DMS53 (cell line): ENCODE measurements at places on chromosomes 16 and 17.
A peak's percentile ranks its signal among the peaks of the same experiment; 100 is the strongest.

DNA sequence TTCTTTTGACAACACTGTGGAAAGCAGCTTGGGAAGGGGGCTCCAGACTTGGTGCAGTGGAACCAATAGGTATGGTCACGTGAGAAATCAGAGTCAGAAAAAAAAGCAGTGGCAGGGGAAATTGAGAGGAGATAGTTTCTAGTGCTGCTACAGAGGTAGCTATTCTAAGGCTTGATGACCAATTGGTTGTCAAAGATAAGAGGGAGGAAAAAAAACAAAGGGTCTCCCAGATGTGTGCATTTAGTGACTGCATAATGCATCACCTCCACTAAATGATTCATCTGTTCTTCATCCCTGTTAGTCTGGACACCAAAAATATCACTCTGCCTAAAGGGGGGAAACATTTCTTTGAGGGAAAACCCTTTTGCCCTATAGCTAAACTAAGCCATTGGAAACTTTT is 56.5 kb downstream of the PIGL start:
- DNase-seq: no peak

DNA sequence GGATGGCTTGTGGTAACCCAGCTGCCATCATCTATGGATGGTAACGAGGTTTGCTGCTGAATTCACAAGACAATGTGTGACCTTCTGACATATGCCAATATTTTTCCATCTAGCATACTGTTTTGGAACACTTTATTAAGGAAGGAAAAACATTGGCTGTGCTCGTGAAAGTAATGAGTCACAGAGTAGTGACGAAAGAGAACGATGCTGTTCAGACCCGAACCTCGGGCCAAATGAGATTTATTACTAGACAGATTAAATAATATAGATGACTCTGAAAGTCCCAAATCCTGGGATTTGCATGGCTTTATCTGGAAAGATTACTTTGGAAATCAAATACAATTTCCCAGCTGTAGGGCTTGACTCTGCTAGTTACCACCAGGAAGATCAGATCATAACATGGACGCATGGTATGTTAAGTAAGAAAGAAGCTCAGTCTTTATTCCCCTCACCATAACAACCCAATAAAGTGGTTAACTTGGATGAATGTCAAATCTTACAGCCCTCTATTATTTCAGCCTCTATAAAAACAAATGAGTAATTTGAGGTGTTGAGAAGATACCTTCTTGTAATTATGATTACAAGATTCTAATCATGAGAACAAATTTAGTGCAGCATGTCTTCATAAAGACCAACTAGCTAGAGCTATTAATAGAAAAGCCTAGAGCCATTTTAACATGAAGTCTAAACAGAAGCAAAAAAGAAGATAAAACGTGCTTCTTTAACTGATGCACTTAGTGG is 32.6 kb downstream of the ERN1 start:
- no peak for DNase-seq

DNA sequence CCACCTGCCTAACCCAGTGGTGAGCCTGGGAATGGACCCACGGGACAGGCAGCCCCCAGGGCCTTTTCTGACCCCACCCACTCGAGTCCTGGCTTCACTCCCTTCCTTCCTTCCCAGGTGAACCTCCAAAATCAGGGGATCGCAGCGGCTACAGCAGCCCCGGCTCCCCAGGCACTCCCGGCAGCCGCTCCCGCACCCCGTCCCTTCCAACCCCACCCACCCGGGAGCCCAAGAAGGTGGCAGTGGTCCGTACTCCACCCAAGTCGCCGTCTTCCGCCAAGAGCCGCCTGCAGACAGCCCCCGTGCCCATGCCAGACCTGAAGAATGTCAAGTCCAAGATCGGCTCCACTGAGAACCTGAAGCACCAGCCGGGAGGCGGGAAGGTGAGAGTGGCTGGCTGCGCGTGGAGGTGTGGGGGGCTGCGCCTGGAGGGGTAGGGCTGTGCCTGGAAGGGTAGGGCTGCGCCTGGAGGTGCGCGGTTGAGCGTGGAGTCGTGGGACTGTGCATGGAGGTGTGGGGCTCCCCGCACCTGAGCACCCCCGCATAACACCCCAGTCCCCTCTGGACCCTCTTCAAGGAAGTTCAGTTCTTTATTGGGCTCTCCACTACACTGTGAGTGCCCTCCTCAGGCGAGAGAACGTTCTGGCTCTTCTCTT is 2.6 kb upstream of the STH start:
- DNase-seq: no peak

- no peak for DNase-seq
Observed at GRCh38 chr17:3643889-3644349, 7.4 kb downstream of the CTNS start.

DNA sequence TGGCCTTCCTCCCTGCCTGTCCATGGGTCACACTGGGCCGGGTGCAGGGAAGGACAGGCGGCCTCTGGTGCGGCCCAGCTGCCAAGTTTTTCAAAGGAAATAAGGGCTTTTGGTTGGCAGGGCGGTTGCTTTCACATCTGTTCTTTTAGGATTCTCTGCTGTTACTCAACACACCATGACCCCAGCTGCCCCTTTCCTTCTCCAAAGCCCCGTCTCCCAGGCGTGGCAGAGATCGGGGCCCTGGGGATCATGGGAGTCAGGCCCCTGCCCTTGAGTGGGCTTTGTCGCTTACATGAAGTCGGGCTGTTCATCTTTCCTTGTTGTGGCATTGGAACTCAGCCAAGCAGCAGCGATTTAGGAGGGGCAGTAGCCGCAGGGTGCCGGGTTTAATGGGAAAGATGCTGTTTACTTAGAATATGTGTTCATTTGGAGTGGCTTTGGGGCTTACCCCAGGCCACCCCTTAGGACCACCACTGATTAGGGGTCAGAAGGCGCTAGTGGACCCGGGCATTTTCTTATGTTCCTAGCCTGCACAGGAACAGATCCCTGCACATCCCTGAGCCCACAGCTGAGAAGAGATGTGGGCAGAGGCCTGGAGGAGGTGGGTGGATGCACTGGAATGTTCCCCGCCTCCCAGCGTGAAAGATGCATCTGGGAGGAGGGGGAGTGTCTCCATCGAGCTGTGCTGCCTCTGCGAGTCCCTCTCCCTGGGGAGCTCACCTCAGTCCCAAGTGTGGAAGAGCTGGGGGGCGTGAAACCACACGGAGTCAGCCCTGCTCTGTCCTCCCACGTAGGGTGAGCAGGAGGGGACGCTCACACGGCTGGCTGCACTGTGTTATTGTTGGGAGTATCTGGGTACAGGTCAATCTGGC is 6.8 kb upstream of the ADCY7 start:
- no peak for DNase-seq

DNA sequence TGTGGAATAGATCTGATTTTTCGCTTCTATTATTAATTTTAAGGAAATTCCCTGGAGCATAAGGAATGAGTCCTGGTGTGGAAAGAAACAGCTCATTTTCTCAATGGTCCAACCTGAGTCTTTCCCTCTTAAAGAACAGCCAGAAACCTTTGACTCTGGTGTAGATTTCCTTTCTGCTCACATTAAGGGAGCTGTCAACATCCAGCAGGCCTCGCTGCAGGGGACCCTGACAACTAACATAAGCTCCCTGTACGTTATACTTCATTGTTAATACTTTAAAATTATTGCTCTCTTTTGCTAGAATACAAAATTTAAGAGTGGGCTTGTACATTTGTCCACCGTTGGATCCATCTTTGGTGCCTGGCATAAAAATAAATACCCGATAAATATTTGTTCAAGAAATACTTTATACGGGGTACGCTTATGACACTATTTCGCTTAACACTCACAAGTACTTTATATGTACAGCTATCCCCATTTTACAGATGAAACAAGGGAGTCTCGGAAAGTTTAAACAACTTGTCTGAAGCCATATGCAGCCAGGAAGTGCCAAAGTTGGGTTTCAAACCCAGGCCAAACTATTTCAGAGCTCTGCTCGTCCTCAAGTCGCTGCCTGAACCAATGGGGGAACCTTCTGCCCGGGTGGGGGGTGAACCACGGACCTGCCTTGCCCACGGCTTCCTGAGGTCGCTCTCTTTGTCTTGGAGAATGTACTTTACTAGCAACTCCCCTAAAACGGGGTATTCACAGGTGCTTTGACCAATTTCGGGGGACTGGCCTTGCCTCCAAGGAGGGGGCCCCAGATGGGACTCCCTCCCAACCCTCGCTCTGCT is 611 bp downstream of the SMARCE1 start:
- peak; percentile 63 for DNase-seq

- DNase-seq: no peak
Observed at GRCh38 chr17:76130473-76130872, 10.6 kb downstream of the FOXJ1 start.

DNA sequence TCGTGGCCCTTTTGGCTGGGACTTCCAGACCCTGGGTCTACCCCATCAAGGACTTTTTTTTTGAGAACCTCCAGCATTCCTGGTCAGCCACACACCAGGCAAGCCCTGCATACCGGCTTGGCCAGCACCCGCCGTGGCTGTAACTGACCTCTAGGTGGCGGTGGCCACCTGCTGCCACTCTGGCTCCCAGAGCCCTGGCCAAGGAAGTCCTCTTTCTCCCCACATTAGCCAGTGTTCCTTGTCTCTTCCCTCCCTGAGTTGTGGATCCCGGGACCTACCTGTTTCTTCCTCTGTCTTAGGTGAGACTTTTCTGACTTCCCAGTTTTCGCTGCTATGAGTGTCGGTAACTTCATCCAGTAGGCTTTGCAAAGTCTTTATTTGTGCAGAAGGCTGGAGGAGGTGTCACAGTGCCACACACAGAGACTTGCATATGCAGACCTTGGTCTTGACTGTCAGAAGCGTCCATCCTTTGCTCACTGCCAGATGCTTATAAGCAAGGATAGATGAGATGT is 348.3 kb downstream of the CPPED1 start:
- DNase-seq: peak; percentile 78

DNA sequence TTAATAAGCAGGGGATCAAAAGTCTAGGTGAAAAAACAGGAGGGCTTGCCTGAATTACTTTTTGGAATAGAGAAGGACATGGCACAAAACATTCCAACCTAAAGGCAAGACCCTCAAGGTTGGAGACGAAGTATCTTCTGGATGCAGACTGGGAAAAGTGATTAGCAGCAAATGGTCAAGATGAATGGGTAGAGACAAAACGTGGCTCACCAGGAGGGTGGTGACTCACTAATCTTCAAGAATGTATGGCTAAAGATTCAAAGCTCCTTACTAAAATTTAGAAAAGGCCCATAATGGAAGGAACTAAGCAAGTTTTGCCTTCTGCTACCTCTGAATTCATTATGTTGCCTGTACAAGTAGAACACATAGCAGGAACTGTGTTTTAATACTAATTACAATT is 469.5 kb upstream of the RBFOX1 start:
- no peak for DNase-seq

GRCh38 chr17:10118788-10119130 is 79.6 kb downstream of the GAS7 start:
- no peak for DNase-seq

DNA sequence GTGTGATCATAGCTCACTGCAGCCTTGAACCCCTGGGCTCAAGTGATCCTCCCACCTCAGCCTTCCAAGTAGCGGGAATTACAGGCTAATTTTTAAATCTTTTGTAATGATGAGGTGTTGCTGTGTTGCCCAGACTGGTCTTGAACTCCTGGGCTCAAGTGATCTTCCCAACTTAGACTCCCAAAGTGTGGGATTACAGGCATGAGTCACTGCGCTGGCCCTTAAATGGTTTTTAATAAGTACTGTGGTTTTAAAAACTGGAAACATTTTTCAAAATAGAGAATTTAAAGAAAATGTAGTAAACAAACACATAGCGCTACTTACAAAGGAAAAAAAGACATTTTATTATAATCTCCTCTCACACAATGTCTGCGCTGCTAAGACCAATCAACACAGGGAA is 32.2 kb downstream of the MARCHF10 start:
- no peak for DNase-seq

GRCh38 chr17:45435481-45435880 is 2.8 kb upstream of the ARHGAP27 start:
- no peak for DNase-seq
